Activated T-helper 1 cell treated with anti-CD3 and anti-CD28 coated beads, Interleukin-2, amount 50 U/mL, for 16 hours (primary cell): ENCODE measurements at places on chromosomes 1 and 21.

GRCh38 chr1:226021401-226021800, 22.3 kb upstream of the SDE2 start:
- no peak for DNase-seq

DNA sequence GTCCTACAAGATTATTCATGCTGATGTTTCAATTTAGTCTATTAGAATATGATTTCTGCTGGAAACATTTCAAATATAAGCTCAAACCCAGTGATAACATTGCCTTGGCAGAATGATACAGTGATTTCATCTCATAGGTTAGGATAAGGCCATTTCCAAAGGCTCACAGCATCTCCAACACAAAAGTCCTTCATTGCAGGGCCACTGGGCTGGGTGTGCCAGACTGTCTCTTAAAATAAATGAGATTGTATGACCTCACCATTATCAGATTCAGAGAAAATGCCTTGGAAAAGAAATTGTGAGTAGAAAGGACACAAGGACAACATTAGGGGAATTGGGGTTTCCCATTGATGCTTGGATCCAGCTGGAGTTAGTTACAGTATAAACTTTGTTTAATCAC, 30.4 kb downstream of the NGF start:
- no peak for DNase-seq

DNA sequence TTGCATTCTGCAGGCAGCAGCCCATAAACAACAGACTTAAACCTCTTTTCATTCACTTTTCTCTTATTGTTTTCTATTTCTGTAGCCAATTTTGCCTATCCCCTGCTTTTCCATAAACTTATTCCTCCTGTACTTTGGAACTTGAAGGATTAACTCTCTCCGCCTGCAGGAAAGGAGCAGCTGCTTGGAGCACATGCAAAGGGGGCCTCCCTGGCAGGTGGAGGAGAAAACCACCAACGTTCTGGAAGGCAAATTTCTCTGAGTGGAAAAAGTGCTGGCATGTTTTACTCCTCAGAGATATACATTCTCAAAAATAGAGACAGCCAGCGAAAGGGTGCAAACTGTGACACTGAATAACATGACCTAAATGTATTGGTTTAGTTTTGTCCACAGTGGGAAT, 33.6 kb downstream of the RGS21 start:
- DNase-seq, result no peak

DNA sequence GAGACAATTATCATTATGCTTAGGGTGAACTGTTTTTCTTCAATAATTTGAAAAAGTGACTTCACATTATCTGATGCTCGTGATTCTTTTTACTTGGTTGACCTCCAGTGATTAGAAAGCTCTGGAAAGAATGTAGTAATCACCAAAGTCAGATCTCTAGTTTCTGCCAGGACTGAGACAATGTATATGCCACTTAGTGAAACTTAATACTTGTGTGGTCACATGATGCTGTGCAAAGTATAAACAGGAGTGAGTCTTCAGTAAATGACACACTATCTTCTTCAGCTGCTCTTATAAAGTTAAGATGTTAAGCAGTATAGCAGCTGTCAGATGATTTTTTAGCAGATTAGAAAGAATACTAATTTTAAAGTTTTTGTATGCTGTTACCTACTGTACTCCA, 17.2 kb downstream of the VCAM1 start:
- no peak for DNase-seq

DNA sequence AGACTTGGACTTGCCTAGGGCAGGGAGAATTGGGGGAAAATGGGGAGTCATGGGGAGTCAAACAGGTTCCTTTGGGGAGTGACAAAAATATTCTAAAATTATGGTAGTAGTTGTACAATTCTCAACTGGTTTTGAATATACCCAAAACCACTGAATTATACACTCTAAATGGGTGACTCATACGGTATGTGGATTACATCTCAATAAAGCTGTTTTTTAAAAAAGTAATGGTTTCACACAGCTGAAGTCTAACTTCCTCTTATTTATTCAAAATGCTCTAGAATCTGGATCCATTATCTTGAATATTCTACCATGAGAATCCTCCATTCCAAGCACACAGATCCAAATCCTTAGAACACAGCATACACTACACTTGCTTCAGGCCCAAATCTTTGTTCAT, 11.1 kb downstream of the EIF4G3 start:
- DNase-seq, result no peak

DNA sequence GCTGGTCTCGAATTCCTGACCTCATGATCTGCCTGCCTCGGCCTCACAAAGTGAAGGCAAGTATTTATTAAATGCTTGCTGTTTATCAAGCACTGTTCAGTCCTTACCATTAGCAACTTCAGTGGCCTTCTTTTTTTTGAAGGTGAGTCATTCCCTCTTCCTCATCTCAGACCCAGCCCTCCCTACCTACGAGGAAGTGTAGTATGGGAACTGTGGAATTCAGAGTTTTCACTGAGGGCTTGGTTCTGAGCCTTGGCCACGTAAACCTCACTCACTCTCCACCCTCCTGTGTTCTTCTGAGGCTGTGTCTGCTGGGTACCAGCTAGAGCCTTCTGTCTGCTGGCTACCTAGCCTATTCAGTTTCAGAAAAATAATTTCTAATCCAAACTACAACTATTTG, 218.3 kb upstream of the SGIP1 start:
- DNase-seq, result no peak

DNA sequence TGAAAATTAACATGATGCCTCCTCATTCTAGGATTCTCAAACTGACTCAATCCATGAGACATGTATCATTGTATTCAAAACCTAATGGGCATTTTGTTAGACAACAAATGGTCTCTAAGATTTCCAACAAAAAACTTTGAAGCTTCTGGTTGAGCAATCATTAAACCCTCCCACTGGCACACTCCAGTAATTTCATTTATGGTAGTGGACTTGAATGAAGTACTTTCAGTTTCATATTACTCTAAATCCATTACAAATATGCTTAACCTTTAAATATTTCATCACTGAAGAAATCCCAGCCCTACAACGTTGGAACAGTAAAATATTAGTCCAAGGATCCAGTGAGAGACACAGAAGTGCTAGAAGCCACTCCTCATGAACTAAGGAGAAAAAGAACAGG, 43.5 kb downstream of the GBP6 start:
- DNase-seq, result no peak

- no peak for DNase-seq
Measured at GRCh38 chr1:89725631-89726030, 92.7 kb downstream of the LRRC8C start.

DNA sequence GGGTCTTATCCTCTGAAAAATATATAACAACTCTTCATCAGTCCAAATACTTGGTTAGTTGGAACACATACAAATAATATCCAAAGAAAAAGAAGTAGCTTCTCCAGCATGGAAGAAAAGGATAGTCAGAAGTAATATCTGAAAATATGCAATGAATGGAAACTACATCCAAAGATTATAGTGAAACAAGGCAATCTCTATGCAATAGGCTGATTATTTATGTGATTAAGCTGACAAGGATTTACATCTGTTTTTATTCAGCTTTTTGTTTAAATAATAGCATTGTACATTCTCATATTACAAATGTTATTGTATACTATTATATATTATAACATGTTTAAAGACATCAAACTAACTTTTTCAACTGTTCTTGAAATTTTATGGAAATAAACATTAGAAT, 15.3 kb upstream of the TGFBR3 start:
- no peak for DNase-seq
